Urothelium cell line (cell line): ENCODE measurements at places on chromosomes 13 and 19.

GRCh38 chr13:87235621-87236020, 435.6 kb upstream of the SLITRK5 start:
- no peak for DNase-seq

GRCh38 chr13:73772449-73773167, 361.6 kb downstream of the KLF12 start:
- no peak for DNase-seq

DNA sequence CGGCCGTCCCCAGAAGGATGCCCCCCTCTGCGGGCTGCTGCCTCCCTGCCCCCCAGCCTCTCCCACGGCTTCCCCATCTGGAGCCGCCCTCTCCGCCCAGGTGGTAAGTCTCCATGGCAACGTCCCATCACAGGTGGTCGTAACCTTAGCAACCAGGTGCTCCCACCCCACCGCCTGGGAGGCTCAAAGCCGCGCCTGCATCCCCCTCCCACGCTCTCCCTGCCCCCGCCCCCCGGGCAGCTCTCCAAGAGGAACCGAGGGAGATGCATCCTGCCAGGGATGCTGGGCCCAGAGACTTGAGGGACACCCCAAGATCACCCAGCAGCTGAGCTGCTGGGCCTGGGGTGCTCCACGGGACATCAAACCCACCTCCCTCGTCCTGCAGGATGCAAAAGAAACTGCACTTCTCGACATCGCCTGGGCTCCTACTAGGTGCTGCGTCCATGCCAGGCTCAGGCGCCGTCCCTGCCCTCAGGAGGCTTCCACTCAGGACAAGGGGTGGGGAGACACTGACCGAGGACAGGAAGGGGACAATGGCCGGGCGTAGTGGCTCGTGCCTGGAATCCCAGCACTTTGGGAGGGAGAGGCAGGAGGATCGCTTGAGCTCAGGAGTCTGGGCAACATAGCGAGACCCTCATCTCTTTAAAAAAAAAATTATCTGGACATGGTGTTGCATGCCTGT, 5.0 kb upstream of the LINGO3 start:
- no peak for DNase-seq

DNA sequence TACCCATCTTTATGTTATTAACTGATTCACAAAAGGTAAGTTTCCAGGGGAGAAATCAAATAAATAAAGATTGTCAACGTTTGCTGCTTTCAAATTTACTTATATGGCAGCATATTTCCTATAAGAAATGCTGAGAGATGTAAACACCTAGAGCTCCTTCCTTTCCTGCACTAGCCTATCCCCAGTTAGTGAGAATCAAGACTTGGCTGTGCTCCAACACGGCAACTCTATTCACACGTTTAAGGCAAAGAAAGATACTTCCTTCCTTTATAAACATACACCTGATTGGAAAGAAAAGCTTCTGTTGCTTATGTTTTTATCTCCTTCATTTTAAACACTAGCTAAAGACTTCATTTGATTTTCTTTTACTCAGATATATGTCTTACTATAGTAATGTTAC, 107.0 kb downstream of the PCDH9 start:
- DNase-seq: no peak

DNA sequence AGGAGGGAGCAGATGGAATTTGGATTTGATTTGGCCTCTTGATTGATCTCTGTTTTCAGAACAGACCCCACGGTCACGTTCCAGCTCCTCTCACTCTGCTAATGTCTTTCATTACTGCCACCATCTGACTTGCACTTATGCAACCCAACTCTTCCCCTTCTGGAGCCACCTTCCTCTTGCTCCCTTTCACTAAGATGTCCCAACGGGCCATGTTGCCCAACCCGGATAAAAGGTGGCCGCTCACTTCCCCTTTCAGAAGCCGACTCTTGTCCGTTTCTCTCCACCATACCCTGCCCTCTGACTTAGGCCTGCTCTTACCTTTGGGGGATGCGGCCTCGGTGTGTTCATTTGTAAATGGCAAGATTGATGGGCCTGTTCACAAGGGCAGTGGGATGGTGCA, 27.4 kb upstream of the CYP4F8 start:
- no peak for DNase-seq

DNA sequence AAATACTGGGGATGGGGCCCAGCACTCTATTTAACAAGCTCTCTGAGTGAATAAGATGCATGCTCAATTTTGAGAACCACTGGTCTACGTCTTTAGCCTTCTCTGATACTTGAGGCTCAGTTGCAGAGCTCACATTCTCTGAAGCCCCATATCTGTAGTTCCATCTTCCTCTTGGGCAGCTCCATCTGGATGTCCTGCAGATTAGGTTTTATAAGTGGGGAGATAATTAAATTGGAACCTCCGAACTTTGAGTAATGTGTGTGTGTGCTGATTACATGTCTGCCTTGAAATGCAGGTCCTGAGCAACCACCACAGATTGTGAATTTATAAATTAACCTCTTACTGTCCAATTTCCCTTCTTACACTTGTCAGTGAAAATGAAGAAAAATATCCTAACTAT, 7.2 kb upstream of the RASL11A start:
- no peak for DNase-seq

DNA sequence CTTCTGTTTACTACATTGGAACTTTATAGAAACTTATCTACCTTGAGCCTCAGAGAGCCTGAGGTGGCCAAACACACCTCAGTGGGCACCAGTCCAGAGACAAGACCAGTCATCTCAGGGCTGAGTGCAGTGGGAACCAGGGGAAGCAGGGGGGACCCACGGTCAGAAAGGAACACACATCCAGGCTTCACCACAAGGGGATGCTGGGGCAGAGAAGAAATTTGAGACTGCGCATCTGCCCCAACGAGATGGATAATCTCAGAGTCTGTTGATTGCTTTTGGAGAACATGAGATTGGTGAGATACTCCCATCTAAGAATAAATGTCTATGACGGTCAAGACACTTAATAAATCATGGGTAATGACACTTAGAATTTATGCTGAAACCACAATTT, 98.7 kb downstream of the DOCK9 start:
- no peak for DNase-seq

GRCh38 chr13:44694291-44694690, 118.2 kb upstream of the TSC22D1 start:
- no peak for DNase-seq

DNA sequence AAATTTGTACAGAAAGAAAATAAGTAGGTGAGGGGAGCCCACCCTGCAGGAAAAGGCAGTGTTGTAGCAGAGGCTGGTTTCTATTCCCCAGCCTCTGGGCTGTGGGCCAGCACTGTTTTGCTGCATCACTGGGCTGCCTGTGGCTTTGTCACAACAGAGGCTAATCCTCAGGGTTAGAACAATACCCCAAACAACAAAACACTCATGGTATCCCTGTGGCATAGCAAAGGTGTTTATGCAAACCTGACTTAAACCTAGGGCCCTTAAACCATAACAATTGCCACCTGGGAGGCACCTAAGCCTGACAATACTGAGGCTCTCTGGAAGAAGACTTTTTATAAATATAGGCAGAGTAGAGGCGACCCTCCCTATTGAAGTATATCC, 314.7 kb downstream of the OLFM4 start:
- no peak for DNase-seq

- DNase-seq: no peak
Measured at GRCh38 chr13:78430811-78431210, 172.5 kb downstream of the POU4F1 start.

DNA sequence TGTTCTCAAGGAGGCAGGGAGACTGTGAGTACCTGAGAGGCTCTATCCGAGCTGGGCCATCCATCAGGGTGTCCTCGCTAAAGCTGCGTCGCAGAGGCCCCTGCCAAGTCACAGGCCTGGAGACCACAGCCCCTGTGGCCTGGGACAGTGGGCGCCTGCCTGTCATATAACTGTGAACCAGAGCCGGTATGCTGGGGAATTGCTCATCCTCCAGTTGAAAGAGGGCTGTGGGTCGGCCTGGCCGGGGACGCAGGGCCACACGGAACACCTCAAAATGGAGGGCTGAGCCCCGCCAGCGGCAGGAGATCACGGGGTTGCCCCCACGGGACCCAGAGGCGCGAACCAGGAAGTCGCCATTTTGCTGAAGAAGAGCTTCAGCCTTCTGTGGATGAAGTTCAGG, 6.6 kb downstream of the SH2D3A start:
- no peak for DNase-seq

DNA sequence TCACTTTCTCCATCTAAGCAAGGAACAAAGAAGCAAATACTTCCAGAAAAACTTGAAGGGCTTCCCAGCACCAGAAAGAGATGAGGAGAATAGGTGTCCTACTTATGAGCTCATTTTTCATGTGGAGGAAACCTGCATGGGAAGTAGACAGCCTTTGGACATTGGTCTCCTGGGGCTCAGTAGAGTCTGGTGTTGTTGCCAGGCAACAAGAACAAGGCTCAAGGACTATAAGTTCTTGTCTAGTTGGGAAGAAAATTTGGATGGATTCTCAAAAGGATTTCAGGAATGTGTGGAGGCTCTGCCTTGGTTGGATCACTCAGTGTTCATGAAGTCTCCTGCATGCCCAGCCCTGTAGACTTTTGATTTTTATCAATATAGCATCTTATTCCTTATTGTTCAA, 84.5 kb downstream of the MBNL2 start:
- no peak for DNase-seq

GRCh38 chr13:56314765-56315164, 826.0 kb upstream of the PRR20A start:
- DNase-seq: no peak

DNA sequence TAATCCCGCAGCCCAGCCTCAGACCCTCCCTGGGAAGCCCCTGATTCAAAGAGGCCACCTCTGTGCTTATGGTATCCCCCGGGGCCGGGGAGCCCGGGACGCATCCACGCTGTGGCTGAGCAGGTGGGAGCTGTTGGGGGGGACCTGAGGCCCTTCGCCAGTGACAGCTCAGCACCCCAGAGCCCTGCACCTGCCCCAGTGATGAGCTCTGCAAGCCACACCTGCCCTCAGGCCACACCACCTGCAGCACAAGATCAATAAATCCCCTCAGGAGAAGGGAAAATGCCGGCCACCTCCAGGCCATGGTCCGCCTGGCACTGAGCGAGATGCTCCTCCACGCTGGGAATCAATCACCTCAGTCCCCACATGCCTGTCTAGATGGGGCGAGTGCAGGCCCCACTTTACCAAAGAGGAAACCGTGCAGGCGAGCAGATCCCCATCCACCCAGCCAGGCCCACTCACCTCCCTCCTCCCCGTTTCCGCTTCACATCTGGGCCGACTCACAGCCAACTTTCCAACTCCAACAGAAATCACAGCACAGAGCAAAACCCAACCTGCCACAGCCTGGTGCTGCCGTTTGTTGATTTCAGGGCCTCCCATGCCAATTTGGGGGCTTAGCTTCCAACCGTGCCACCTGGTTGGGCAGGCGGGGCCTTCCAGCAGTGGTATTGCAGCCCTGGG, 12.8 kb downstream of the MOB3A start:
- DNase-seq: no peak

GRCh38 chr13:25401958-25402357, 30.2 kb downstream of the ATP8A2 start:
- no peak for DNase-seq

DNA sequence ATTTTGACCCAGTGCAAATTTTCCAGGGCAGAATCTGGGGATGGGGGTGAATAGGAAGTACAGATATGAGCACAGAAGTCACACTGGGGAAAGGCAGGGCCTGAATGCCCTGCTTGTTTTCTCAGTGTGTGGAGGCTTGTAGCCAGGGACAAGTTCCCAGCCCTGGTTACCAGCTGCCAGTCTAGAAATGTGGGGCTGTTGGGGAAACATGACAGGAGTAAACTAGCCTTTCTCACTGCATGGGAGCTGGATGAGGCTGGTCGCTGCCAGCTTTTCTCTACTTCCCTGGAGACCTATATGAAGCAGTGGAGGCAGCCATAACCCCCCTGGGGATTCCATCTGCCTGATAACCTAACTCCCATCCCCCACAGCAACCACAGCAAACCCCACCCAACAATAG, 2267.7 kb downstream of the PCDH9 start:
- DNase-seq: no peak

DNA sequence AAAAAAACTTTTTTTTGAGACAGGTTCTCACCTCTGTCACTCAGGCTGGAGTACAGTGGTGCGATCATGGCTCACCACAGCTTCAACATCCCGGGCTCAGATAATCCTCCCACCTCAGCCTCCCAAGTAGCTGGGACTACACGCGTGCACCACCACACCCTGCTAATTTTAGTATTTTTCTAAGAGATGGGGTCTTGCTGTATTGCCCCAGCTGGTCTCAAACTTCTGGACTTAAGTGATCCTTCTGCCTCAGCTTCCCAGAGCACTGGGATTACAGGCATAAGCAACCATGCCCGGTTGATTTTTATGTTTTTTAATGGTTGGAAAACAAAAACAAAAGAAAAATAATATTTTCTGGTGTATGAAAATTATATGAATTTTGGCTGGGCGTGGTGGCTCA, 9.2 kb upstream of the ACP7 start:
- no peak for DNase-seq

DNA sequence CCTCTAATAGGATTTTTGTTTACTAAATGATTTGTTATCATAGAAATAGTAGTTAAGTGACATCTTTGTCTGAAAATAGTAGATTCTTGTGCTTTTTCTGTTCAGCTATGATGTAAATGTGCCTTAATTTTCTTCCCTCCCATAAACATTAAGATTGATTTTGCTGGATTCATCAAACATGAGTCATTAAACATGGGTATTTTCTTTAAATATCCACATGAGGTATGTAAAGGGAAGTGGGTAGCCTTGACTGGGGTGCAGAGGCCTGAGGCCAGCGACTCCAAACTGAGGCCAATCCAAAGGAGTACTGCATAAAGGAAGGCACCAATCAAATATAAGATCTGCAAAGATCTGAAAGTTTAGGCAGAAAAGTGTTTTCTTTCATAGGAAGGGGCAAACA, 3.7 kb downstream of the ZNF136 start:
- no peak for DNase-seq

GRCh38 chr19:57037556-57037955, 82.2 kb upstream of the USP29 start:
- DNase-seq: no peak

DNA sequence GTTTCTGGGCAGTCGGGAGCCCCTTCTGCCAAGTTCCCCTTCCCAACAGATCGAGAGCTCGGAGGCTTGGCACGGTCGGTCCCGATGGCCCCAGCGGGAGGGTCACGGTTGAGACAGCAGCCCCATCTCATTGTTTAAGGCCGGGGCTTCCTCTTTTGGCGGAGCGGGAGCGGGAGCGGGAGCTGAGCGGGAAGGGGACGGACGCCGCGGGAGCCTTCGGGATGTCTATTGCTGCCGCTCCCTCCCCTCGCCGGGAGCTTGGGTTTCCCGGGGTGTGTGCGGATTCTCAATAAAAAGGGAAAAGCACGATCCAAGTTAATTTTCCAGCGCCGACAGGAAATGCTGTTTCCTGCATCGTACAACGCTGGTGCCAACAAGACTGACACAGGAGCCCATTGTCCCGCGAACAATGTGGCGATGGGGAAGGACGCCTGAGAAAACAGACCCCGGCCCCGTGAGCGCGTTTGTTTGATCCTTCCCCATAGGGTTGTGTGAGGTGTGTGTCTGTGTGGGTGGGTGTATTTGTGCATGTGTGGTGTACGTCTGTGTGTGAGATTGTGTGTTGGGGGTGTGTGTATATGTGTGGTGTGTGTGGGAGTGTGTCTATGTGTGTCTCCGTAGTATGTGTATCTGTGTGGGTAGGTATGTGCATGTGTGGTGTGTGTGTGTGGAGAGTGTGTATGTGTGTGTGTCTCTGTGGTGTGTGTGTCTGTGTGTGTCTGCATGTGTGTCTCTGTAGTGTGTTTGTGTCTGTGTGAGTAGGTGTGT, 36.3 kb upstream of the FLT1 start:
- no peak for DNase-seq
